Cortex of kidney (tissue), 1 donor: ENCODE measurements at places on chromosomes 7 and 10.

- DNase-seq: no peak
Observed at GRCh38 chr10:121248266-121248665, 350.0 kb downstream of the FGFR2 start.

DNA sequence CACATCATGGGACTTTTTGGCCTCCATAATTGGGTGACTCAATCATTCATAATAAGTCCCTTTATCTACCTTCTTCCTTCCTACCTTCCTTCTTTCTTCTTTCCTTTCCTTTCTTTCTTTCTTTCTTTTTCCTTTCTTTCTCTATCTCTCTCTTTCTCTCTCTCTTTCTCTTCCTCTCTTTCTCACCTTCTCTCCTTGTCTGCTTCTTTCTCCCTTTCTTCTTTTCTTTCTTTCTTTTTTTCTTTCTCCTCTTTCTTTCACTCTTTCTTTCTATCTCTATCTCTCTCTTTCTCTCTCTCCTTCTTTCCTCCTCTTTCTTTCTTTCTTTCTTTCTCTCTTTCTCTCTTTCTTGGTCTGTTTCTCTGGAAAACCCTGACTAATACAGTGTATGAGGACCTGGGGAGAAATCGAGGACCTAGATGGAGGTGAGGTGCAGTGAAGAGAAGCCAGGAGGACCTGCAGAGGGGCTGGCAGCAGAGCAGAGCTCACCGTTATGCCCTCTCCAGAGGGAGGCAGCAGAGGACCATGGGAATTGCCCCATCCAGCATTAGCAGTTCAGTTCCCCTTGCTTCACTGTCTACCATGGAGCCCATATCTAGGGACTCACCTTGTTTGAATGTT, 52.7 kb upstream of the BTRC start:
- DNase-seq: no peak

DNA sequence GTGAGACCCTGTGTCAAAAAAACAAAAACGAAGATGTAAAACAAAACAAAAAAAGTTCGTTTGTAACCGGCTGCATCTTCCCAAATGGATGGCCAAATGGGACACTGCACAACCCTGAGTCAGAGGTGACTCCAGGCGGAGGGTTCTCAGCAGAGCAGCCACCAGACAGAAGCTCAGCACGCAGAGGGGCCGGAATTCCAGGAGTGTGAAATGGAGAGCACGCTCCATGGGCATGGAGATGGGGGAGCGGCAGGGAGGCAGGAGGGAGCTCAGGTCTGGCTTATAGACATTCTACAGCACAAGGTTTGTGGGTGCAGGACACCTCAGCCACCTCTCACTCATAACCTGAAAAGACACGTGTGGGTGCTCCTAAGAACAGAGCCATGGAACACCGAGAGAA, 227.0 kb downstream of the MAD1L1 start:
- no peak for DNase-seq

DNA sequence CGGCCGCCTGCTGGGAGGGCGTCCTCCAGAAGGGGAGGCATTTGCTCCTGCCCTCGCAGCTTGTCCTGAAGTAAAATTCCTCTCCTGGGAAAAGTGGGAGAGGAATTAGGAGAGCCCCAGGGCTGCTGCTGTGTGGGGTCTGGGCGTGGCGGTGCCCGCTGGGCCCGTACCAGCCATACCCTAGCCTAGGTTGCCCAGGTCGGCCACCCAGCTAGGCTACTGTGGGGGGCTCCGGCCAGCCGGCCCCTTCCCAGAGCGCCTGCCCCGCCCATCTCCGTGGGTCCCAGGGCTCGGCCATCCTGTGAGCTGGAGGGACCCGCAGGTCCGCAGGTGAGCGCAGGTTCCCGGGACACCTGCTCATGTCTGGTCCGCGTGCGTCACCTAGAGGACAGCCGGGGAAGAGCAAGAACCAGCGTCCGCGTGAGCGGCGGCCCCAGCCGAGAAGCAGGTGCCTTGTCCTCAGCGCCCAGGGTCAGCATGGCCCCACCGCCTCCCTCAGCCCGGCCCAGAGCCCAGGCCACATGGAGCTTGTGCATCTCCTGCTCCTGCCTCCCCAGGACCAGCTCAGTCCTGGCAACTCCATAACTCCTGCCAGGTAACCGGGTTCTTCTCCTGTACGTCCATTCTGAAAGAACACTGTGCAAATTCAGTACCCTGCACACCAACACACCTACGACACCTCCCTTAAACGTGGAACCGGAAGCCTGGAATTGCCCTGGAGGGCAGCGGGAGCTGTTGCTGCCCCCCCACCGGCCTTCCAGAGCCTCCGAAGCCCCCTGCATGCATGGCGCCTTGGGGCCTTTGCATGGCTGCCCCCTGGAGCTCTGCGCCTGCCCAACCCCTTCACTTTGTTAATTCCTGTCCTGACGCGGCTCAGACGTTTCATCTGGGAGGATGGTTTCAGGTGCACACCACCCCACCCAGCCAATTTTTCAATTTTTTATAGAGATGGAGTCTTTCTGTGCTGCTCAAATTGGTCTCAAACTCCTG, 22.8 kb upstream of the FOXL3 start:
- no peak for DNase-seq

- no peak for DNase-seq
Observed at GRCh38 chr7:26857506-26858240, 6.7 kb downstream of the SKAP2 start.

DNA sequence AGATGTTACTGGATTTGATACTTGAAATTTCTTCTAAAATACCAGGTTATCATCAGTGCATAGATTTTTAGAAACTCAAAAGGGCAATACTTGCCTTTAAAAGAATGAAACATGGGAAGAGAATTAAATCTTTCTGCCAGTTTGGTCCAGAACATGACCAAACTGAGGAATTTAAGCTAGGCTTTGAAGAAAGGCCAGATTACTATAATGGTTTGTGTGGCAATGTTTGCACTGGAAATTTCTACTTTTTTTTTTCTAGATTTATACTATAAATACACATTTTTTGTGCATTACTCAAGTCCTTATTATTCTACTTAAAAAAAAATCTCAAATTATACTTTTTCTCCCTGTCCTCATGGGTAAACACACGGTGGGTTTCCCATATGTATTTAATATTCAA, 9.2 kb downstream of the MKX start:
- DNase-seq: no peak

GRCh38 chr7:54788664-54789063, 29.7 kb upstream of the SEC61G start:
- no peak for DNase-seq

- no peak for DNase-seq
Observed at GRCh38 chr10:8043569-8044306, 10.8 kb upstream of the GATA3 start.

- no peak for DNase-seq
Observed at GRCh38 chr10:78263521-78263988, 229.9 kb downstream of the RPS24 start.

- DNase-seq: no peak
Observed at GRCh38 chr10:102596506-102596971, 47.7 kb upstream of the TRIM8 start.

DNA sequence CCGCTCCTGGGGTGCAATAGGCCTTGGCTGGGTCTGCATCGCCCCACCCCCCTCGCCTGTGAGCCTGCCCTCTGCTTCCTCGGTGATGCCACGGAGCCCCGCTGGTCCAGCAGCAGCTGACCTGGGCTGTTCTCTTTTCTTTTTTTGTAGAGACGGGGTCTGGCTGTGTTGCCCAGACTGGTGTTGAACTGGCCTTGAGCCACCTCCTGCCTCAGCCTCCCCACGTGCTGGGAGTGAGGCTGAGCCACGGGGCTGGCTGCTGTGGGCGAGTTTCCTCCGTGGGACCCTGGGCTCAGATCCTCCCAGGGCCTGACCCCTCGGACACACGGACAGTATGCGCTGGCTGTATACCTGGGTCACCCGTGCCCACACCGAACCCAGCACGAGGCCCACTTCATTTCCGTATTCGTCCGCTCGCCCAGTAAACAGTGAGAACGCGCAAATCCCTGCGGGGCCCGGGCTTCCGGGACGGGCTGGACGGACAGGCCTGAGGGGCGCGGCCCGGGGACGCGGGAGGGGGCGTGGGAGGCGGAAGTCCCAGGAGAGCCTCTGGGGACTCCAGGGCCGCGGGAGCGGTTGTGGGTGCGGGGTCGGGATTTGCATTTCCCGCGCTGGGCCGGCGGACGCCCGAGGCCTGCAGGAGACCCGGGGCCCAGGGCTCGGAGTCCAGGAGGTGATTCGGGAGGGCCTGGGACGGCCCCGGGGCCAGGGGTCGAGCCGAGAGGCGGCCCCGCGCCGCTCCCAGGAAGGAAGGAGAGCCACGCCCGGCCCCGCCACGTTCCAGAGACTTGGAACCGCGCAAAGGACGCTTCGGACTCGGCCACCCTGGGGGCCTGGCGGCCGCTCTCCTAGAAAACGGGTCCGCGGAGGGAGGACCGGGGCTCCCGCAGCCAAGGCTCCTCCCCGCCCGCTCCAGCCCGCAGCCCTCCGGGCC, 57.7 kb upstream of the DNAJB6 start:
- no peak for DNase-seq

- no peak for DNase-seq
Observed at GRCh38 chr7:115477193-115477651, 553.3 kb downstream of the TFEC start.

- no peak for DNase-seq
Observed at GRCh38 chr7:45099891-45100760, 11.4 kb upstream of the NACAD start.

GRCh38 chr10:112585126-112585525, 138.1 kb downstream of the VTI1A start:
- no peak for DNase-seq

DNA sequence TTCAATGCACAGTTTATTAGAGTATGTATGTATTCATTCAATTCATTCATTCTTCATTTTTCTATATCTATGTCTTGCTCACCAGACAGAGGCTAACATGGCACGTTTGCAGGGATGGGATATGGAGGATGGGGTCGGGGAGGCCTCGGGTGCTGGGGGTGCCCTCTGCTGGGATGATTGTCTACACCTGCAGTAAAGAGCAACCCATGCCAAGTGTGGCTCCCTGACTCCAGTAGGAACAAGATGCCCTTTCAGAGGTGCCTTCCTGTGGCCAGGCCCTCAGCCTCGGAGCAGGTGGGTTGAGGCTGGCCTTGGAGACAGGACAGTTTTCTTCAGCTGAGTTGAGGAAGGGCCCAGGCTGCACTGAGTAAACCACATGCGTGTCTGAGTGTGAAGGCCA, 157.2 kb downstream of the SH2D4B start:
- no peak for DNase-seq

GRCh38 chr10:102796407-102797176, 40.6 kb downstream of the CYP17A1 start:
- no peak for DNase-seq

DNA sequence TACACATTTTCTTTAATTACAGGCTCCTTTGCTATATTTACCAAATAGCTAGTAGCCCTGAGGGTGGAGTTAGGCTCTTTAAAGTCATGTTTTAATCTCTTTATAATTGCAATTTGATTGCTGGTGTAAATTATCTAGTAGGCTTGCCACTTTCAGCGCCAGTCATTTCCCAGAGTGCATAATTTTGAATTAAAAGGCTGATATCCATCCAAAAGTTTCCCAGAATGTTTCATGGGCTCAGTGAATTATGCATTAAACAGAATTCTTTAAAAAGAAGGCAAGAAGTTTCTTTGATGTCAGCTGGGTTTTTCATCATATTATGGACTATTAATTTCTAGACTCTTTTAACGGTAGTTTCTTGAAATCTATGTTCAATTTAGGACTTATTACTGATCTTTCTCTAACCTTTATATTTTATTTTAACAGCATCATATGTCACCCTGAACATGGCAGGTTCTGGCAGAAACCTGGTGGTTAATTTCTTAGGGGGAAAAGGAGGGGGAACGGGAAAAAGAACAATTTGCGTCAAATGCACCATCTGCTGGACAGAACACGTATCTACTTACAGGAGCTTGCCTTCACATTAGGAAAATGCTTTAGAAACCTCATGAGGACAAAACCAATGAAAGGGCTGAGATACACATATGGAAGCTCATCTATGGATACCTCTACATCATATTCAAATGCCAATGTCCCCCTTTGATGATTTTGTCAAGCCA, 171.1 kb downstream of the GRM3 start:
- DNase-seq: no peak

GRCh38 chr10:63702092-63702491, 180.9 kb downstream of the REEP3 start:
- no peak for DNase-seq

GRCh38 chr7:6453734-6454133, 6.0 kb upstream of the DAGLB start:
- no peak for DNase-seq

DNA sequence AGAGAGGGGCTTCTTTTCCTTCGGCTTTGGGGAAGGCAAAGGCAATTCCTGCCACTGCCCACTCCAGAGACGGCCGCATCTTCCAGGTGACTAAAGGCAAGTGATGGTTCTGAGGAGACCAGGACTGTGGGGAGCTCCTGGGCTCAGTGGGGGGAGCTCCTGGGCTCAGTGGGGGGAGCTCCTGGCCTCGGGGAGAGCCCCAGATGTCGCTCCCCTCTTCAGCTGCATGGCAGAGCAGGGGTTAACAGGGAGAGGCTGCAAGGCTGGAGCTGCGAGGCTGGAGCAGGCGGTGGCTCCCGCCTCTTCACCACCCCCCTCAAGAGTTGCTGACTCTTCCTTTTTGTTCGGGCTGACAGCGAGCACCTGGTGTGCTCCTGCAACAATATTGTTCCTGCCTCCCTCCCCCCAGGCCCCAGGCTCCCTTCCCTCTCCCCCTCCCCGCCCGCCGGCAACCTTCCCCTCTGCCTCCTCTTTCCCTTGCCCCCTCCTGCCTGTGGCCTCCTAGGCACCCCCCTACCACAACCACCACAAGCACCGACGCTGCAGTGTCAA, 56.3 kb upstream of the LBX1 start:
- DNase-seq: no peak

DNA sequence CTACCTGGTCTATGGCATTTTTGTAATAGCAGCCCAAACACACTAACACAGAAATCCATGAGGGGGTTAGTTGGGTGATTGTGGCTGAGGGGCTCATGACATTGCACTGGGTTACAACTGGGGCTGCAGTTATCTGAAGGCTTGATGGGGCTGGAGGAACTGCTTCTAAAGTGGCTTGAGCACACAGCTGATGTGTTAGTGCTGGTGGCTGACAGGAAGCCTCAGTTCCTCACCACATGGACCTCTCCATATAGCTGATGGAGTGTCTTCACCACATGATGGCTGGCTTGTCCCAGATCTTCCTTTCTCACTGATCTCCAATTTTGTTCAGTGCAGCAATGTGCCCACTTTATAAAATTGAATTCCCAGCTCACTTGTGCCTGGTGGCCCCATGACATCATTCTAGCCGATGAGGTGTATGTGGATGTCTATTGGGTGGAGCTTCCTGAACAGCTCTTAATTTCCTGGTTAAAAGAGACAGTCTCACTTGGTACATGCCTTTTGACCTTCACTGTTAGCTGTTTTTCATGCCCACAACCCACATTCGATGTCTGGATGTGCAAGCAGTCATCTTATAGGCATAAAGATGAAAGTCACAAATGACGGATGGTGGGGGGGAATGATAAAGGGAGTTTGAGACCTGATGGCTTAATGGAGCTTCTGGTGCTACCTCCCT, 166.9 kb upstream of the BMPER start:
- no peak for DNase-seq

GRCh38 chr7:139893461-139893860, 64.4 kb downstream of the TBXAS1 start:
- DNase-seq: no peak

DNA sequence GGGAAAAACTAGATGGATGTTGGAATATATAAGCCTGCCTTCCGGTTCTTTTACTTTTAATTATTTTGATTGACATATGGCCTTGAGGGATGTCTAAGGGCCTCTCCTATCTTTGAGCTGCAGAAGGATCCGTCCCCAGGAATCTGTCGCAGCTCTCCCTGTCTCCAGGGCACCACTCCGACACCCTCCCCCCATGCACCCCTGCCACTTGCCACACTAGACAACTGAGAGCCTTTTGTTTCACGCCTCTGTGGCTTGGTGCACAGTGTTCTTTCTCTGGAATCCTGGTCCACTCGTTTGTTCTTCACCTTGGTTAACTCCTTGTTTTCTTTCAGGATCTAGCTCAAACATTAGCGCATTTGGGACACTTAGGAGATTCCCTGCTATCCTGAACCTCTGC, 124.1 kb upstream of the EFCAB10 start:
- no peak for DNase-seq
